ENCODE measurements at places on chromosomes 1 and 21. TPM values are rescaled to one million over a fixed set of nuclear protein-coding genes. Genes with fewer than 3 reads are reported as not detected.

The KRTAP24-1 gene
- not detected for total RNA-seq

The PTPN7 gene
- total RNA-seq, result not detected

The CACNA1S gene
- total RNA-seq, result not detected

The KLHDC7A gene
- total RNA-seq, result not detected

The CD48 gene
- total RNA-seq, result not detected

The TCP10L gene
- not detected for total RNA-seq

The SLAMF8 gene
- not detected for total RNA-seq

The LORICRIN gene
- total RNA-seq, result not detected

The PEX10 gene
- total RNA-seq, result 28.4 TPM

The SOX13 gene
- 5.6 TPM for total RNA-seq

The KIF26B gene
- total RNA-seq, result 0.59 TPM

The S100B gene
- total RNA-seq, result 1.3 TPM

The OR2AJ1 gene
- not detected for total RNA-seq

The ATP6V1G3 gene
- total RNA-seq, result not detected

The TSPAN2 gene
- total RNA-seq, result not detected

The ZNF648 gene
- total RNA-seq, result not detected

The LMO4 gene
- 73.3 TPM for total RNA-seq

The USH2A gene
- total RNA-seq, result not detected

The ST6GALNAC5 gene
- total RNA-seq, result 0.15 TPM

The SH2D1B gene
- total RNA-seq, result 0.15 TPM

The EDARADD gene
- total RNA-seq, result not detected

The TEX38 gene
- total RNA-seq, result not detected

The LCE3D gene
- total RNA-seq, result not detected

The SPRR2F gene
- not detected for total RNA-seq

The COPA gene
- 193 TPM for total RNA-seq

The TADA1 gene
- total RNA-seq, result 12.3 TPM

The AADACL4 gene
- total RNA-seq, result not detected

The SLAMF9 gene
- total RNA-seq, result not detected

The SIM2 gene
- total RNA-seq, result 2.0 TPM

The MXRA8 gene
- 409 TPM for total RNA-seq

The TRIM33 gene
- total RNA-seq, result 11.1 TPM

The IL19 gene
- total RNA-seq, result not detected

The FAM72B gene
- total RNA-seq, result 12.3 TPM

The APOBEC4 gene
- total RNA-seq, result not detected

The LRRC38 gene
- not detected for total RNA-seq

The NPHS2 gene
- not detected for total RNA-seq

The SMCP gene
- not detected for total RNA-seq

The FOXO6 gene
- total RNA-seq, result not detected

The EPS15 gene
- total RNA-seq, result 22.9 TPM

The VPS72 gene
- 56.6 TPM for total RNA-seq

The SPATA45 gene
- total RNA-seq, result not detected

The C1orf116 gene
- total RNA-seq, result 0.15 TPM

The LAX1 gene
- total RNA-seq, result not detected

The DAB1 gene
- not detected for total RNA-seq

The CRABP2 gene
- 50.8 TPM for total RNA-seq

The FOXD2 gene
- total RNA-seq, result under 0.01 TPM

The S100A10 gene
- 260 TPM for total RNA-seq

All from bronchus fibroblast of lung (primary cell).